Spleen (tissue), 13 donors: ENCODE measurements at places on chromosomes 1 and 21. TPM values are rescaled to one million over a fixed set of nuclear protein-coding genes. Genes with fewer than 3 reads are reported as not detected.

DNA sequence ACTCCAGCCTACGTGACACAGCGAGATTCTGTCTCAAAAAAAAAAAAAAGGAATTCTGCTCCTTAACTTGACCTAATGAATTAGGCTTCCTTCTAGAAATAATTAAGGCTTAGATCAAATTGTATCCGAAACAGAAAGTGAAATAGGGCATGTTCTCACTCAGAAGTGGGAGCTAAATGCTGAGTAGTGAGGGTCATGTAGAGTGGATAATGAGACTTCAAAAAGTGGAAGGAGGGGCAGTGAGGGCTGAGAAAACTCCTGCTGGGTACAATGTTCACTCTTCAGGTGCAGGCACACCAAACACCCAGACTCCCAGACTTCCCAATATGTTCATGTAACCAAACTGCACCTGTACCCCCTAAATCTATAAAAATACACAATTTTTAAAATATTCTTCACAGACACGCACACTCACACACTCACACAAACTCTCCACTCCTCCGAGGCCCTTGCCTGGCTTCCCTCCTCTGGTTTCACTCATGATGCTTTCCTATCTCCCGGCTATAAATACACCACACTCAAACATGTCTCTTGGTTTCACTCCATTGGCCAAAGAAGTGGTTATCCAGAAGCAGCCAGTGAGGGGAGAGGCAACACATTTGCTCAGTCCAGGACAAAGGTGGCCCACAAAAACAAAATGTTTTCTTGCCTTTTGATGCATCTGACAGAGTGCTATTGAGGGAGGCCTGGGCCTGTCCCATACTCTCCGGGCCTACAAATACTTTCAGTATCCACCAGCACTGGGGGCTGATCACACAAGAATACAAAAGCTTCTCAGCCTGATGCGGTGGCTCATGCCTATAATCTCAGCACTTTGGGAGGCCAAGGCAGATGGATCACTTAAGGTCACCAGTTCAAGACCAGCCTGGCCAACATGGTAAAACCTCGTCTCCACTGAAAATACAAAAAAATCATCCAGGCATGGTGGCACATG lies 249.2 kb downstream of the TOMM20 start:
- DNase-seq, result no peak

- DNase-seq, result no peak
Observed at GRCh38 chr1:10673109-10673711, 123.2 kb downstream of the CASZ1 start.

DNA sequence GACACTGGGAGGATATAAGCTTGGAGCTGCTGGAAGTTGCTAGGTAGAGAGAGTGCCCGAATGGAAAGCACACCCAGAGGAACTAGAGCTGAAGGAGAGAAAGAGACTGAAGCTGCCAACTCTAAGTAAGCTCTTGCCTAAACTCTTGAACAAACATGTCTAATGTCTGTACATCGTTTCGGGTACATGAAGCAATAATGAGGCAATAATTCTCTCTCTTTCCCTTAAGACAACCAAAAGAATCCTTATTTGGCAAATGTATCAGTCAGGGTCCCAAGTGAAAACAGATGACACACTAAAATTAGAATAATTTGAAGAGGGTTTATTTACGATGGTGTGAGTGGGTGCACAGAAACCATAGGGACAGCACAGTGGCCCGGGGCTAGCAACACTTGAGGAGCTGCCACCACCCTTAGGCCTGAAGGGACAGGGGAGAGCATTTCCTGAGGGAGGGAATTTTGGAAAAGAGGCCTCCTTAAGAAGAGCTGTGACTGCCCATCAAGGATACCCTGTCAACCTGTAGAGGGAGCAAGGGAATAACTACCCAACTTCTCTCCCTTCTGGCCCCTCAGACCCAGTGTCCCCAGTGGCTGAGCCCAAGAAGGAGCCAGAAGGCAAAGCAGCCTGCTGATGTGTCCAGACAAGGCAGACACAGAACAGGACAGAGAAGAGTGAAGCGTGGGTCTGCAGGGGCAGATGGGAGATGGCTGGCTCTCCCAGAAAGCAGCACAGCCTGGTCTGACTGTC lies 36.1 kb upstream of the KHDRBS1 start:
- DNase-seq, result peak; percentile 38

Gene NTMT2
- polyA plus RNA-seq, result not detected
